ENCODE measurements at places on chromosomes 2 and 18.

DNA sequence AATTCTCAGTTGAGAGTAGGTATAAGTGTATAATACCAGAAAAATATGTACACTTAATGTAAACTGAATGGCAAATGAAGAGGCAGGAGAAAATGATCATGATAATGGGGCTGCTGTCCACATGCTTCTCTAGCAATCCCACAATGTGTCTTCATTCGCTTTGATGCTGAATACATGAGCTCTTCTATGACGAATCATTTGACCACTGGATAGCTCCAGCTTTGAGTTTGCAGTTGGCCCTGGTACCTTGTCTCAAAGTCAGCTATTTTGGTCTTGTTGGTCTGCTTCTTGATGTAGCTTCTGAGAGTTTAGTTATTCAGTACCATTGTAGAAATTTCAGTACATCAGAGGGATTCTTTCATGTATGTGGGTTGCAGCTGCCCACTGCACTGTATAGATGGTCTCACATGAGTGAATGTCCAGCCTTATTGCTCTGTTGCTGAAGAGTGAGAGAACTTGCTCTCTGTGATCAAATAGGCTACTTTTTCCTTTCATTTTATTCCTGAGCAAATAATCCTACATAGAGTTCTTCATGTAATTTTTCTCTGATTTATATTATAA lies 105.1 kb downstream of the TTC27 start:
- no peak for DNase-seq

- no peak for DNase-seq
Measured at GRCh38 chr2:149739883-149740265, 152.3 kb upstream of the MMADHC start.

GRCh38 chr18:32915516-32915915 lies 142.7 kb upstream of the KLHL14 start:
- DNase-seq, result no peak

- no peak for DNase-seq
Measured at GRCh38 chr18:2845172-2845571, 1.6 kb upstream of the EMILIN2 start.

DNA sequence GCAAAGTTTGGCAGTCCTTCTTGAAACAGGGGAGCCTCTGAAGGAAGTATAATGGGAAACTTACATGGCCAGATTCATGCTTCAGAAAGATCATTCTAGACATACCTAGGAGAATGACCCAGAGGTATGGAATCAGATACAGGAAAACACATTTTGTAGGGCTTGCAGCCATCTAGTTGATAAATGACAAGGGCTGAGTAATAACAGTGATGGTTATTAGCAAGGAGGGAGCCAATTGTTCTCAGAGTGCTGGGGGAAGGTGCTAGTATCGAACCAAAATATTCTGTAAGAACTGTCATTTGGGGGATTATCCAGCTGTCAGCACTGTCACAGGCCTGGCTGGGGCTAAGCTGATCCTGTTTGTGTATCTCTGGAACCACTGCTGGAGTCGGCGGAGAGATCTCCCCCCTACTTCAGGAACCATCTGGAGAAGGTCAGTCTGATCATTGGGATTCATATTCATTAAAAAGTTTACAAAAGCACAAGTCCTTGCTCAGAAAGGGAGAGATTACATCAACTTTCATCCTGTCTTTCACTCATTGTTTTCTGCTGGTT lies 113.8 kb upstream of the THSD7B start:
- DNase-seq, result no peak

DNA sequence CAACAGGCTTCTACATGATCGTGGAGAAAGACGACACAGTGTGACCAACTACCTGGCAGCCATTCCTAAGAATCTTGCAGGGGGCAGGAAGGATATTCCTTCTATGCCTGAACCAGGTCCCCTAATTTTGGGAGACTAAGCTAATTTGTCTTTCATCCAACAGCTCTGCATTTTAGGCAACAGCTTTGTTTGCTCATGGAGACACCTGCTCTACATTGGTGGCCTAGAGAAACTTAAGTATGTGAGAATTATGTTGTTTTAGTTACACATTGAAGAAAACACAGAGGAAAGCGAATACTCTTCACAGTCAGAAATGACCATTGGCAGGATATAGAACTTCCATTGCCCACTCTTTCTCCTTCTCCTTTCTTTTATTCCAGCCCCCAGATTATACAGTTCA lies 75.2 kb downstream of the ASXL3 start:
- no peak for DNase-seq

DNA sequence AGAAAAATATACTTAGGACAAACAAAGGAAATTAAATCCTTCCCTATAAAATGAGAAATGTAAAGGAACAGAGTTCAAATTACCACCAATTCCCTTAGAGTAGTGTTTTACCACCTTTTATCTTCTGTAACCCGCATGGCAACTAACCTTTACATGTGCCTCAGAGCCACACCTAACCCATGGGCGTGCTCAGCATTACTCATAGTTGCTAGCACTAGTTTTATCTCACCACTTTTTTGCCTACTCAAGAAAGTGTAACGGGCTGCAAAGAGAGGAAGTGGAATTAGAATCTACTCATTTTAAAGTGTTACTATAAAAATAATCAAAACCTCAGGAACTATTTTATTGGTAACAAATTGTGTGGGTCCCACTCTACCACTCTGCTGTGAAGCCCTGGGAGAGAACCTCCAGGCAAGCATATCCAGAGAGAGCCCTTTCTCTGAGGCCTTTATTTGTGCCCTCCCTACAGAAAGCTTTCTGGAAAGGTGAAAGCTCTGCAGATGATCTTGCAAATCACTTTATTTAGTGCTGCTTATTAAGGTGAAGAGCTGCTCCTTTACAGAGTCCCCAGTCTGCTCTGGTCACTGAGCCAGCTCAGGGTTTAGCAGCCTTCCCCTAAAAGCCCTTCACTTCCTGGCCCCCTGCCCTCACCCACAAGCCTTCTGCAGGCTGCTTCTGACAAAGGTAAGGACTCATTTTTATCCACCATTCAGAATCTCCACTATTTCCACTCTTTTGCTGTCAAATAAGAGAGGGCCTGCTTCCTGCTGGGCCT lies 98.8 kb downstream of the TRABD2A start:
- no peak for DNase-seq

DNA sequence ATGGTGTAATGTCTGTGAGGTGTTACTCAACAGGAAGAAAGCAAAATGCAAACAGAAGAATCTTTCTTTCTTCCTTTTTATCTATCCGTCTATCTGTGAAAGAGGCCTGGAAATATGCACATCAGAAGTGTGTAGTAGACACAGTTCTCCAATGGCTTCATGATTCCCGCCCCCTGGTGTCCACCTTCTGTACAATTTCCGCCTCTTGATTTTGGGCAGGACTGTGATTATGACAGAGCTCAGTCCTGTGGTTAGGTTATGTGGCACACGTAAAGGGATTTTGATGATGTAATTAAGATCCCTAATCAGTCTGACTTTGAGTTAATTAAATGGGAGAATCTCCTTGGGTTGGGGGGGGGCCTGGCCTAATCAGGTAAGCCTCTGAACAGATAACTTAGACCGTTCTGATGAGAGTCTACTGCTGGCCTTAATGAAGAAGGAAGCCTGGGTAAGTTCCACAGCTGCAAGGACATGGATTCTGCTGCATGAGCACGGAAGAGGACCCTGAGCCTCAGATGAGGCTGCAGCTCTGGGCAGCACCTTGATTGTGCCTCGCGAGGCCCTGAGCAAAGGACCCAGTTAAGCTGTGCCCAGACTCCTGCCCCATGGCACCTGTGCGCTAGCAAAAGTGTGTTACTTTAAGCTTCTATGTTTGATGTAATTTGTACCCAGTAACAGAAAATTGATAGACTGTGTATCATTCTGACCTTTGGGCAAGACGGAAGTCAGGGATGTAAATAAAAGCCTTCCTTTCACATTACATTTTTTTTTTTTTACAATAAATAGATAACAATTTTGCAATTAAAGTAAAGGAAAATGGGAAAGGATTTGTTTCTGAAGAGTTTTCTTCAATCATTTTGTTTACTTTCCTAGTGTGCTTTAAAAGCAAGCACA lies 11.3 kb upstream of the KCNF1 start:
- no peak for DNase-seq

DNA sequence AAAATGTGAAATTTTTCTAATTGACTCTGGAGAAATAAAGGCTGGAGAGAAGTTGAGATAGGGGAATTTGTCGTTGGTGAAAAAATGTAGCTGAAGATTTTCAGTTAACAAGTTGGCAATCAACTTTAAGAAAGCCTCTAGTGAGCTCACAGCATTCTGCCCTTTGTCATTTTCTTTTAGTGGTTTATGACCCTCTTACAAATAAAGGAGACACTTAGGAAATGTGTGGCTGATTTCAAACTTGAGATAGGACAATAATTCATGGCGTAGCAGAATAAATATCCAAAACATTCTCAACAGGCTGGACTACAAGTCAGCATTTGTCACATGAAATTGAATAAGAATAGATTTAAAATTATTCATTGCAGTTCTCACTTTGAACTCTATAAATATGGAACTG lies 412.5 kb upstream of the SPHKAP start:
- DNase-seq, result no peak

DNA sequence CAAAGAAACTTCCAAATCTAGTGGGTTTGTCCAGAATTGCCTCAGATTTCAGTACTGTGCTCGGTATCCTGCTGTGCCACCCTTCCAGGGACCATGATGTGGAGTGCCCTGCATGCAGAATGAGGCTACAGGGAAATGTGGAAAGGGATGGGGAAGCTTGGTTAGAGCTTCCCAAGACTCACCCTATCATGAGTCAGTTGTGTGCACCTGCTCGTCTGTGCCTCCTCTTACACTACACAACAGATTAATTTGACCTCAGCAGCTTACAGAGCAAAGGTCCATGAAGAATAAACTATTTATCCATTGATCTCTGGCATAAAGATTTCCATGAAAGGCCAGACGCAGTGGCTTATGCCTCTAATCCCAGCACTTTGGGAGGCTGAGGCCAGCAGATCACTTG lies 21.3 kb upstream of the NCK2 start:
- DNase-seq, result no peak

DNA sequence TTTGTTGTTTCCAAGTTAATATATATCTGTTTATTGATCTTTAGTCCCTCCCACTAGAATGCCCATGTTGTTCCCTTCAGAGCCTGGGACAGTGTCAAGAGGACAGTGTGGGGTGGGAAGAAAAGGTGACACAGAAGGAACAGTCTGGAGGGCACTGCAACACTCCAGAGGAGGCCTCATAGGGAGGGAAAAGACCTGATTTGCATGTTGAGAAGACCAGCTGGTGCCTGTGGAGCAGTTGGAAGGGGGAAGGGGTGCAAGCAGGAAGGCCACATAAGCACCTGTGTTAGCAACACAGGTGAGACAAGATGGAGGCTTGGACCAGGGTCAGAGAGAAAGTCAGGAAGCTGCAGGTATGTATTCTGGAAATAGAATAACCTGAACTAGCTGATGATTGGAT lies 48.1 kb upstream of the FHOD3 start:
- DNase-seq, result no peak

DNA sequence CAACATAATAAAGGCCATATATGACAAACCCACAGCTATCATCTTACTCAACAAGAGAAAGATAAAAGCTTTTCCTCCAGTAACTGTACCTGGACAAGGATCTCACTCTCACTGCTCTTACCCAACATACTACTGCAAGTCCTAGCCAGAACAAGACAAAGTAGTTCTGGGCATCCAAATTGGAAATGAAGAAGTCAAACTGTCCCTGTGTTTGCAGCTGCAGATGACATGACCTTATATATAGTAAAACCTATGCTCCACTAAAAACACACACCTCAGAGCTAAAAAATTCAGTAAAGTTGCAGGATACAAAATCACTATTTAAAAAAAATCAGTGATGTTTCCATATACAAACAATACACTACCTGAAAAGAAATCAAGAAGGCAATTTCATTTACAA lies 32.2 kb downstream of the USP34 start:
- DNase-seq, result no peak

GRCh38 chr18:41073372-41073954 lies 881.6 kb upstream of the PIK3C3 start:
- no peak for DNase-seq

DNA sequence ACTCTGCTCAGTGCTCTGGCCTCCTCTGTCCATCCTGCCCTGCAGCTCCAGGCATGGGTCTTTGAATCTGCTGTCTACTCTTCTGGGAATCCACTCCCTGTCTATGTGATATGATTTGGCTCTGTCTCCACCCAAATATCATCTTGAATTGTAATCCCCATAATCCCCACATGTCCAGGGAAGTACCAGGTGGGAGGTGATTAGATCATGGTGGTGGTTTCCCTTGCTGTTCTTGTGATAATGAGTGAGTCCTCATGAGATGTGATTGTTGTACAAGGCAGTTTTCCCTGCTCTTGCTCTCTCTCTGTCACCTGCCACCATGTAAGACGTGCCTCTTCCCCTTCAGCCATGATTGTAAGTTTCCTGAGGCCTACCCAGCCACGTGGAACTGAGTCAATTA lies 881.8 kb upstream of the ID2 start:
- DNase-seq, result no peak

DNA sequence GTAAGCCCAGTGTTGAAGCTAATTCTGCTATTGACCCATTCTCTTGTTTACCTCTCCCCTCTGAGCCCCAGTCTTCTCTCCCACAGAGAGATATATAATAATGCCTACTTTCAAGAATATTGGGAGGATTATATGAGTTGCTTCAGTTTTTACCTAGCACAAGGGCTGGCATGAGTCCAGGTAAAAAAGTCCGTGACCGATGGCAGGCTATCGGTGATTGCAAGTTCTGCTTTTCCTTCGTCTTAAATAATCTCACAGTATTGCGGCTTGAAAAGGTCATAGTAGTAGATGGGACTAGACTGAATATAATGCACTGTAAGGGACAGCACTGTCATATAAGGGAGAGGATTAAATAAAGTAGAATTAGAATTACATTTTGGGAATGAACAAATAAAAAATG lies 77.6 kb downstream of the KIF5C start:
- DNase-seq, result no peak

DNA sequence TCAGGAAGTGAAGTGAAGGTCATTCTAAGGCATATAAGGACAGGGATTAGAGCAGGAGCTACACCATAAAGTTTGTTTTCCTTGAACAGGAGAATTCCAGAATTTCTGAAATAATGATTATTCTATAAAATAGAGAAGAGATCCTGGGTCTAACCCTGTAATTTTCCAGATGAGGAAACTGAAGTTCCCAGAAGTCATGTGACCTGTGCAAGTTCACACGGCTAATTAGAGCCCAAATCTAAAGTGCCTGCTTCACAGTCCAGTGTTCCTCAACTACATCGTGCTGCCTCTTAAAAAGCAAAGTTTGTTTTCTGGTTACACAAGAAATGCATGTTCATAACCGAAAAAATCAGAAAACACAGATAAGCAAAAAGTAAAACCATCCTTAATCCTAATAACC lies 34.9 kb downstream of the PLB1 start:
- no peak for DNase-seq
